Pulmonary artery endothelial cell (primary cell): ENCODE measurements at places on chromosomes 5 and 9.

- DNase-seq = no peak
Measured at GRCh38 chr5:756865-757345, 27.6 kb downstream of the ZDHHC11B start.

GRCh38 chr5:154842689-154843530 is 7.5 kb downstream of the FAXDC2 start:
- DNase-seq = no peak

GRCh38 chr5:172417130-172417841 is 37.0 kb downstream of the SH3PXD2B start:
- DNase-seq = no peak

- DNase-seq = no peak
Measured at GRCh38 chr9:112726428-112726827, 8.5 kb upstream of the INIP start.

DNA sequence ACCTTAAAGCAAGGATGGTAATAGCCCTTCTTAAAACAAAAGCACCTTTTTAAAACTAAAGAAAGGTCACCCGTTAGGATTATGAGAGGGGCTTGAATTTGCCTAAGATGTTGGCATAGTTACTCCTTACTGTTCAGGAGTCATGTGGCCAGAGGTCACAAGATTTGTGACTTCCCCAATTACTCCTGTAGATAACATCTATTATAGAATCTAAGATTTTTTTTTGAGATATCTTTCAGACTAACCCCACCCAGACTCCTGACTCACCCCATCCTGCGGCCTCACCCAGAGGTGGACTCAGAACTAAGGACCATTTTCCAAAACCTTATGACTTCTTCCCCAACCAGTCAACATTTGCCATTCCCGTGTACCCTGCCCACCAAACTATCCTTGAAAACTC is 2.4 kb downstream of the CD180 start:
- no peak for DNase-seq
